ENCODE measurements at places on chromosomes 2 and 18. TPM values are rescaled to one million over a fixed set of nuclear protein-coding genes. Genes with fewer than 3 reads are reported as not detected.

- DNase-seq = no peak
Measured at GRCh38 chr2:231218366-231218765, 19.9 kb downstream of the ARMC9 start.

- DNase-seq = no peak
Measured at GRCh38 chr18:36650266-36650665, 178.5 kb downstream of the TPGS2 start.

- DNase-seq = peak; percentile 45
Measured at GRCh38 chr2:54457323-54458023, 1.3 kb downstream of the SPTBN1 start.

- no peak for DNase-seq
Measured at GRCh38 chr2:232628466-232629128, 4.8 kb upstream of the EFHD1 start.

- DNase-seq = no peak
Measured at GRCh38 chr2:960061-960736, 9.6 kb downstream of the SNTG2 start.

GRCh38 chr2:181977661-181978350 is 7.8 kb upstream of the PPP1R1C start:
- DNase-seq = no peak

- DNase-seq = no peak
Measured at GRCh38 chr18:68822926-68823325, 25.0 kb downstream of the CCDC102B start.

- no peak for DNase-seq
Measured at GRCh38 chr2:109244750-109245382, 115.9 kb downstream of the SH3RF3 start.

DNA sequence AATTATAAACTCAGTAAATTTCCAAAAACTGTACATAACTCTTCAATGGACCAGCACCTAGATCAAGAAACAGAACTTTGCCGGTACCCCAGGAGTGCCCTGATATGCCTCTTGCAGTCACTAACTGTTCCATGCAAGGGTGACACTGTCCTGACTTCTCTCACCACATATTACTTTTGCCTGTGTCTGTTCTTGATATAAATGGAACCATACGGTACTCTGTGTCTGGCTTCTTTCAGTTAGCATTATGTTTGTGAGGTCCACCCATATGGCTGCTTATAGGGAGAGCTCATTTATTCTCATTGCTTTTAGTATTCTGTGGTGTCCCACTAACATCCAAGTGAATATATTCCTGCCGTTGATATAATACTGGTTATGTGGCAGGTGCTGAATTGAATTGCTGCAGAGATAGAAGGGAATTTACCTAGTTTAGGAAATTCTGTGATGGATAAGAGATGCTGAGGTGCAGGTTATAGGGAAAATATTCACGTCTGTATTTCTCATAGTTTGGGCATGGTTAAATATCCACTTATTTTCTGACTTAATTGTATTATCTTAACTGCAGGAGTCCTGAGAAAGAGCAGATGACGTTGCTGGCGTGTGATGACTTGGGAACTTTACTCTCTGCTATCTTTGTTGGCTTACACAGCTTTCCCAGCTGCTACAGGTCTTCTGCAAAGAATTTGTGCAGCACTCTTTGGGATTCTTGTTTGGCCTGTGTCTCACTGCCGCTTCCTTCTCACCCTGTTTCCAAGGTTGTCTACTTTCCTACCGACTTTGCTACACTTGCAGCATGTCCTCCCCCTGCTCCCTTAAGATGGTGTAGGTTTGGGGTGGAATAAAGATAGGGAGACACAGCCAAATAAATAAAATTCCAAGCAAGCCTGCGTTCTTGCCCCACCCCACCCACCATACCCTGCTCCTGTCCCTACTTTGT is 107.9 kb downstream of the MAP4K4 start:
- DNase-seq = no peak

DNA sequence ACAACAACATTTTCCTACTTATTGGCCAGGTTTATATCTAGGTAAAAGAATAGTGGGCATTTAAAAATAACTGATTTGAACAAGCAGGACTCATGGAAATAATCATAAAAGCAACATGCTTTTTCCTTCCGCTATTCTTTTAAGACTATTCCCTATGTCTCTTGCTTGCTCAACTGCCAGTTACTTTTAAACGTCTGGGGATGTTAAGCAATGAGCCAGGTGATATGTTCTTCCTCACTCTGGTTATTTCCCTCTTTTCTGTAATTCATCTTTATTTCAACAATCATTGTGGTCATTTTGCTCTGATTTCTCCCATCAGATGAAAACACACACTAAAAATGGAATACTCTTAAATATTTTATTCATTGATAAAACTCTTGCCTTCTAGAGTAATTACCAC is 33.4 kb upstream of the SLC8A1 start:
- DNase-seq = no peak

- peak; percentile 35 for DNase-seq
Measured at GRCh38 chr2:64913357-64913869, 75.8 kb upstream of the SLC1A4 start.

DNA sequence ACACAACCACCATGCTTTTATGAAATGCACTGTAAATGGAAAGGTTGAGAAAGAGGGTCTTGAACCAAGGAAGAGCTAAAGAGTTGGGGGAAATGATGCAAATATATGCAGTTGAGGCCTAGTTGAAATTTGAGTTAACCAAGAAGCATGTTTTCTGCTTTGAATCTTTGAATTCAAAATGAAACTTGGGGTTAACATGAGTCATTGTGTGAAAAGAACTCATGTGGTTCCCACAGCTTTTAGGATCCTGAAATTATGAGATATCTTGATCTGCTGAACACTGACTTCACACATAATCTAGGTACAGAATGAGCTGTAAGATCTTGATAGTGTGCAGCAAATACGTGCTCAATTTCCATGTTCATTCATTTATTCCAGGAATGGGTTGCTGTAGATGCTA is 422.9 kb upstream of the TRIB2 start:
- no peak for DNase-seq

DNA sequence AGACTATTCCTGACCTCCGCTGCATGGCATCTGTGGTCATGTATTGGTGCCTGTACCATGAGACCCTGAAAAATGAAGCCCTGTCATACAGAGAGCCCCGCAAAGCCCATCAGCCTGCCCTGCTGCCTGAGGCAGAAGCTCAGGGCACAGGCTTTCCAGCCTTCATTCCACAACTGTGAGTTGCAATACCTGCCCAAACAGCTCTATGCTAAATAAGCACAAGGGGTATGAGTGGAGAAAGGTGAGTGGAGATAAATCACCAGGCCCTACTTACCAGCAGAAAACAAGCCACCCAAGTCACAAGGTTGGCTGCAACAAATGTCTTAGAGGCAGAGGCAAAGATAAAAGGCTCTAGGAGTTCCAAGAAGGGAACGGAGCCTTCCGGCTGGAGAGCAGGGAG is 277.4 kb downstream of the TNS1 start:
- DNase-seq = no peak

- peak; percentile 42 for DNase-seq
Measured at GRCh38 chr2:239339726-239340601, 60.9 kb downstream of the HDAC4 start.

DNA sequence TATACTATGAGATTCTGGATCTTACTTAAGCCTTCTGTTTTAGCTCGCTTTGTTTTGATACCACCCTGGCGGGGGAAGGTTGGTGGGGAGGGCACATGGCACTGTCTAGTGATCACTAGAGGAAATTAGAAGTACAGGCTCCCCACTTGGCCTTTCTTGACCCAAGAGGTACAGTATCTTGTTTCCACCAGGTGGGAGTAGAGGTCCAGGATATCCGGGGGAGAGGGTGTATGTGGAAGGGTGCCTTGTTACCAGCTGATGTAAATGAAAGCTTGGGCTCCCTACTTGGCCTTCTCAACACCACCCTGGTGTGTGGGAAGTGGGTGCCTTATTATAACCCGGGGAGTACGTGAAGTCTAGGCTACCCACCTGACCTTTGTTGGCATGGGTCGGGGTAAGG is 7.5 kb downstream of the GALNT1 start:
- peak; percentile 59 for DNase-seq

GRCh38 chr2:29802986-29803385 is 118.4 kb downstream of the ALK start:
- no peak for DNase-seq

DNA sequence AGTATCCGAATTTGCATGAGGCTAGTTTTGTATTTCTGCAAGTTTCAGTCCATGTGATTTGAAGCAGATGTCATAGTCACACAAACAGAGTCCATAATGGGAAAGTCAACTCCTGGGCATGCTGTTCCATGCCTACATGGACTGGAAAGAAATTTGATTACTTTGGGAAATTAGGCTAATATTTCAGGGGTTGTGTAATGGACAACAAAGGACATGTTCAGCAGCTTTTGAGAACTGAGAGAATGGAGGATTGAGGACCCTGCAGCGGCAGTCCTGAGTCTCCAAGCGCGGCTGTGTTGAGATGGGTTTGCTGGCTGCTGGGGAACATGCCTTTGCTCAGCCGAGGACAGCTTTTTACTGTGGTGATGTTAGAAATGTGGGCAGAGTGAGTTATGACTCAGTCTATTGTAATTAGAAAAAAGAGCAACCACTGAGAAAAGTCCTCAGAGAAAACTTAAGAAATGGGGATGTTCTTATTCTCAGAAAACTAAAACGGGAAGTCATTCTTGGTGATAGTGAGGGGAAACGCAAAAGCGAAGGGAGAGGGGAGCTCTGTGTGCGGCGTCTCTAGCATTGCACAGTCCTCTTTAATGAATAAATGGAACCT is 149.2 kb downstream of the FAM210A start:
- peak; percentile 73 for DNase-seq

DNA sequence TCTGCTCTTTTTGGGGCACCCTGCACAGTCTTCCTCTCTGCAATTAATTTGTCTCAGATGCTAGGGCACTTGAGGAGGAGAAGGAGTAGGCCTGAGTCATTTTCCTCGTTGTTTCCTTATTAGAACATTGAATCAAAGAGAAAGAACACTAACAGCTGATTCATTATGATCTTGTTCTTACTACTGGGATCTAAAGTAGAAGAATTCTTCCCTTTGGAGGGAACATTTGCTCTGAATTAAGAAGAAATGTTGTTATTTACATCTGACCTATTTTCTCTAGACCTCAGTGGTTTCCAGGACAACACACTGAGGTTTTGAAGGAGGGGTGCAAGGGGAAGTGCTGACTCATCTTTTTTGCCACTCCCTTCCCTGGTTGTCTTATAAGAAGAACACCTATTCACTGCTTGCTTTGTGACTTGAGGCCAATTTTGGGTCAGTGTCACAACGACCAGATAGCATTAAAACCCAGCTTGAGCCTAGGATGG is 24.3 kb upstream of the STAT1 start:
- DNase-seq = no peak

GRCh38 chr2:185245806-185246205 is 492.8 kb upstream of the FSIP2 start:
- DNase-seq = no peak

GRCh38 chr2:210230518-210230917 is 5.3 kb upstream of the ACADL start:
- DNase-seq = no peak

DNA sequence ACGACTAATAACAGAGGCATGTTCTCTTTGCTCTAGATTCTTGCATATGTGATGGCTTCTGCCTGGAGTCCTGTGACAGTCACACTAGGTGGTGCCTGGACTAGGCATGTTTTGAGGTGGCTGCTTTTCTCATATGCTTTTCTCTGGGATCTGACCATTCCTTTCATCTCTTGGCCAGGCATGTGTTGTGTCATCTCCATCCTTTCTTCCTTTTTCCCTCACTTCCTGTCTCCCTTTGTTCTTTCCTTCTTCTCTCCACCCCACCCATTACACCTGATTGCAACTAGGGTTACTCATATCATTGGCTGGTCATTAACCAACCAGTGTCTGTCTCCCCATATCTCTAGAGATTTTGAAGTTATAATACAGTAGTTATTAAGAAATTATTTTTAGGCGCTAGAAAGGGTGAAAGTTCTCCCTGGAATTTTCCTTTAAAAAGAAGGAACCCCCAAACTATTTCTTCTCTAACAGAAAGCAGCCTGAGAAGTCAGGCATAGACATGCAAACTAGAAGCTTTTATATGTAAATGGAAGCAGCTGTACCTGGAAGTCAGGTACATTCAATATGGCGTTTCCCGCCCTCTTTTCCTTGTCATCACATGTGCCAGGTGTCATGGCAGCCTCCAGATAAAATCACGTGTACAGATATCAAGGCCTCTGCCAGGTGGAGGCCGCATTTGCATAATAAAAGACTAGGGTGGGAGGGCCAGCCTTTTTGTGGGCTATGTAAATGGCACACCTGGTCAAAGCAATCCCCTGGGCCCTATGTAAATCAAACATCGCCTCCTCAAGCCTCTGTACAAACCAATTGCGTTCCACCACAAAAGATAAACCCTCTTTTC is 220.4 kb upstream of the MEX3C start:
- DNase-seq = no peak

DNA sequence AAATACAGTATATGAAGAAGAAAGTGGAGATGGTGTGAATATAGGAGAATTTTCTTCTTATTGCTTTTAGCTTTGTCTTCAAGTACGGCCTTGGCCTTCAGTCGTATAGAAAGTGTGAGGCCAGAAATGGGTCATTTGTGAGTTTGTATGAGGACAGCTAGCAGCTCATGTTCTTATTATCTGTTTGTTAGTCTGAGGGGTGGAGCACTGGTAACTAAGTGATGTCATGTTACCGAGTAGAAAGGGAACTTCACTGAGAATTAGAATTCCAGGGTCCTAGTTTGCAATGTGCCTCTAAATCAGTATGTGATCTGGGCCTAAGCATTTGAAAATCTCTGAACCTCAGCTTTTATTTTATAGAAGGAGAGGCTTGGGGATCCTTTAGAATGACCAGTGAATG is 588.6 kb downstream of the NRXN1 start:
- DNase-seq = no peak

- no peak for DNase-seq
Measured at GRCh38 chr18:21167641-21168377, 56.2 kb upstream of the ROCK1 start.

DNA sequence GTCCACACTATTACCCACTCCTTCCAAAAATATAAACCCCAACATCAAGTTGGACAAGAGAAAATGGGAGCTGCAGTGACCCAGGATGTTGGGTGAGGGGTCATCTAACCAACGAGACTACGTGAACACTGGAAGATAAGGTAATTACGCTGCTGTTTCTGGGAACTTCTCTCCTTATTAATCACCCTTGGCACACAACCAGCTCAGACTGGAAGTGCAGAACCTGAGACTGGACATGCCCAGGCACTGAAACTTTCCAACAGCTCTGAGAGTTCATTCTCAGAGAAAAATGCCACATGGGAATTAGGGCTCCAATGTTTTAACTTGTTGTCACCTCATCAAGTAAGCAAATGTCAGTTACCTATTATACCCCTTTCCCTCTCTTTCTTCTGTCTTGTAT is 135.3 kb downstream of the CCDC148 start:
- no peak for DNase-seq

GRCh38 chr2:58541511-58541910 is 300.4 kb upstream of the FANCL start:
- no peak for DNase-seq

- DNase-seq = no peak
Measured at GRCh38 chr2:120483355-120483754, 137.4 kb downstream of the INHBB start.

Gene AQP12A
- polyA plus RNA-seq = not detected

Gene SPDYA
- not detected for polyA plus RNA-seq

Gene BMP10
- not detected for polyA plus RNA-seq

Gene NFATC1
- polyA plus RNA-seq = 32.2 TPM

Gene SPEG
- polyA plus RNA-seq = 0.03 TPM

Gene OSBPL6
- polyA plus RNA-seq = not detected

Gene GREB1L
- not detected for polyA plus RNA-seq

Gene EFR3B
- not detected for polyA plus RNA-seq

Gene COL4A4
- 3.5 TPM for polyA plus RNA-seq

Gene PIAS2
- 12.0 TPM for polyA plus RNA-seq

Gene CDH20
- 0.23 TPM for polyA plus RNA-seq

Gene DAPL1
- not detected for polyA plus RNA-seq
